ENCODE measurements at places on chromosomes 16 and 17. TPM values are rescaled to one million over a fixed set of nuclear protein-coding genes. Genes with fewer than 3 reads are reported as not detected.

The ALOXE3 gene
- not detected for total RNA-seq

DNA sequence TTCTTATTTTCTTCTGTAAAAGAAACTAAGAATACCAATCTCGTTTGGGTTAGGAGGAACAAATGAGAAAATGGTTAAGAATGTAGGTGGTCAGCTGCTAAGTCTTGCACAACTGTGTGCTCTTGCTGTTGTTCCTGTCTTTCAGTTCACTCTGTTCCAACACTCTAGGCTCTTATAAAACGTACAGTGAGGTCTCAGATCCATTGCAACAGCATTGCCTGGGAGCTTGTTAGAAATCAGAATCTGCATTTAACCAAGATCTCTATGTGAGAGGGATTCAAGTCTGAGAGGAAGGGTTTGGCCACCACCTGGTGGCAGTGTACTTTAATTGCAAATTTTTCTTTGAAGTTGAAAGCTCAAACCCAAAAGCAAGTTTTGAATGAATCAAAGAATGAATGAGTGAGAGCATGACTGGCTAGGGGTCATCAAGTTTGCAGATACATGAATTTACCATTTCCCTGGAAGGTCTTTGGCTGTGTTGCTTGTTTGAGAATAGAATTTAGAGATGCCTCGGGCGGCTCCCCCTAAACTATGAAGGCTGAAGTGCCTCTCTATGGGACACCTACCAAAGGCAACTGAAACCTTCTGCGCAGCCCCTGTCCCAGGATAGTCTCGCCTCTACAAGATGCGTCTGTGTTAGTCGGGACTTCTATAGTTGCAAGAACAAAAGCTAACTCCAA is 2.5 kb downstream of the ALOX15B start:
- no peak for DNase-seq

- no peak for DNase-seq
These were observed 873 bp upstream of the RPS2 start for GRCh38 chr16:1965396-1966001.

GRCh38 chr17:60297760-60298401 is 94.1 kb downstream of the USP32 start:
- DNase-seq = no peak

The NPTX1 gene
- total RNA-seq = not detected
